Ovary (tissue), 10 donors: ENCODE measurements at places on chromosomes 6 and 20.

- DNase-seq = no peak
Measured at GRCh38 chr6:143612186-143612585, 65.6 kb upstream of the PHACTR2 start.

GRCh38 chr20:21229163-21229562, 74.0 kb upstream of the XRN2 start:
- no peak for DNase-seq

GRCh38 chr6:54525731-54526130, 217.5 kb downstream of the TINAG start:
- no peak for DNase-seq

DNA sequence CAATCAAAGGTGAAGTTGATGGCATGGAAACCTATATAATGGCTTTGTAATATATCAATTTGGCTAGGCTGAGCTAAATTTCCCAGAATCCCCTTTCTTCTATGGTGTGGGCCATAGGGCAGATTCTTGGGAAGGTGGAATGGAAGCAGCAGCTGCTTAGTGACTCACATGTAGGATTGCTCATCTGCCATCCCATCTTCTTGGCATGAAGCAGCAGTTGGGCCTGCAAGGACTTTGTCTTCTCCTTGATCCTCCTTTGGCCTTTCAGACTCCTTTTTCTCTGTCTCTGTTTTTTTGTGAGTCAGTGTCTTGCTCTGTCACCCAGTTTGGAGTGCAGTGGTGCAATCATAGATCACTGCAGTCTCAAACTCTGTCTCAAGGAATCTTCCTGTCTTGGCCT, 52.6 kb upstream of the CEP162 start:
- DNase-seq = no peak

DNA sequence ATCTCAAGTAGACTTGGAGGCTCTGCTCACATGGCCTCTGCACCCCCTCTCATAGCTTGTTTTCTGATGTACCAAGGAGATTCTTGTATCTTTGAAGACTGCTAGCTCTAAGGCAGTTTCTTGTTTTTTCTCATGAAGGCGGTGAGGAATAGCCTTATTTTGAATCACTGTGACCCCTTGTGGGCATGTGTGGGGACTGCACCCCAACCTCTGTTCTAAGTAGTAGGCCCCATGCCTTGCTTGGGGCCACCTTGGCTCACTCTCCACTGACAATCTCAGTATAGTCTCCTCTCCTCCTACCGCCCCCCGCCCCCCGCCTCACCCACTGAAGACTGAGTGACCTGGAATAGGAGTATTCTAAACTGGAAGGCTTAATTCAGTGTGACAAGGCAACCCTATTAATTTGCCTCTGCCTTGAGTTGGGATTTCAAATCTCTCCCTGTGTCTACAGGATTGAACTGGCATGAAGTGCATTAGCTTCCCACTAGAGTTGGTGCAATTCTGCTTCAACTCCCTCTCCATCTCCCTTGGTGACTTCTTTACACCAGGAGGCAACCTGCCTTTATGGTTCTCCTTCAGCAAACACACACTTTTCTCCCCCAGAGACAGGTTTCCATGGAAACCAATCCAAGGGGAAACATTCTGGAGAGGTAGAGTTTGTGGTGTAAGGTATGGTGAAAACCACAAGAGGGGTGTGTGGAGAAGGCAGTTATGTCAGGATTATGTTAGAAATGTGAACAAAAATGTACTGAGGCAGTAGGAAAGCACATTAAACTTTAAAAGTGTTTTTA, 75.4 kb upstream of the ECI2 start:
- peak; percentile 64 for DNase-seq

DNA sequence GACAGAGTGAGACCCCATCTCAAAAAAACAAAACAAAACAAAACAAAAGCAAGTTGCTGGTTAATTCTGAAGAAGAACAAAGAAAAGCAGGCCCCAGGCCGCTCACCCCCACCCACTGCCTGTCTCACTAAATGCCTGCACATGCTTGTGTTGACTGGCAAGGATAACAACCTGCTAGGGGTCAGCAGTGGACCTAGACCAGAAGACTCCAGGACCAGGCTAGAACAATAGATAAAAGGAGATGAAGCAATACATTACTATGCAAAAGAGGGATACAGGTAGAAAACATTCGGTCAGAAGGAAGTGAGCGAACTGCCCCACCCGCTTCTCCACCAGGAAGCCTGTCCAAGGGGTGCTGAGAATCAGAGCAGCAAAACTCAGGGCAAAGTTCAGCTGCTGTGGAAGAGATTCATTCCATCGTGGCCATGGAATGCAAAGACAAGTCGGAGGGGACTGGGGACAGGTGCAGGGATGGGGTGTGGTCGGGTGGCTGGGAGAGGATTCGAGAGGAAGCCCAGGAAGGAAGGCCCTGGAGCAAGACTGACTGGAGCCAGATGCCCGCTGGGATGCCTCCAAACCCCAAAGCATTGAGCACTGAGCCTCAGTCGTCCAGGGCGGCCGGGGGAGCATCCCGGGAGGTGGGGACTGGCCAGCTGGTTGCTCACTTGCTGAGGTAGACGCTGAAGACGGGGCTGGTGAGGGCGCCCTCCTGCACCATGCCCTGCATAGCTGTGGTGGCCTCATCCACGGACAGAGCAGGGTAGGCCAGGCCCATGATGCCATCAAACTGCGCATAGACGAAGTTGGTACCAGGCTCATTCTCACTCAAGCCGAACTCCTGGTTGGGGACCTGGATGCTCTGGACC, 5.3 kb downstream of the PGC start:
- DNase-seq = no peak

DNA sequence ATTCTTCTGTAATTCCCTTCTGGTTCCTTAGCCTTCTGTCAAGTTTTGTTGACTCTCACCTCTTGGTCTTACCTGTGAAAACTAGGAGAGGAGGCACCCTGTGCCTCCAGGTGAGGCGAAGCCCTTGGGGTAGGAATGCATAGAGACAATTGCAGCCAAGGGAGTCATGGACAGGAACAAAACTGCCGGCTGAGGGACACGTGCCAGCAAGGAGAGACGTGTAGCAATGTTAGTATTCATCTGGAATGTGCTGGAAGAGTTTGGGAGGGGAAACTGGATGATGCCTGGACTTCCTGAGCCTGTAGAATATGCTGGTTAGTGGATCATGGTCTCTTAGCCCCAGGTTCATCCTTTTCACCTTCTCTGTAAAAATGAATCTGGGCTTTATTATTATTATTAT, 3.9 kb upstream of the TIAM2 start:
- no peak for DNase-seq

- DNase-seq = no peak
Measured at GRCh38 chr20:2624190-2624589, 28.2 kb upstream of the NOP56 start.

- peak; percentile 70 for DNase-seq
Measured at GRCh38 chr6:135901774-135902524, 50.4 kb downstream of the PDE7B start.

GRCh38 chr6:118913161-118913560, 19.2 kb downstream of the ASF1A start:
- DNase-seq = no peak

DNA sequence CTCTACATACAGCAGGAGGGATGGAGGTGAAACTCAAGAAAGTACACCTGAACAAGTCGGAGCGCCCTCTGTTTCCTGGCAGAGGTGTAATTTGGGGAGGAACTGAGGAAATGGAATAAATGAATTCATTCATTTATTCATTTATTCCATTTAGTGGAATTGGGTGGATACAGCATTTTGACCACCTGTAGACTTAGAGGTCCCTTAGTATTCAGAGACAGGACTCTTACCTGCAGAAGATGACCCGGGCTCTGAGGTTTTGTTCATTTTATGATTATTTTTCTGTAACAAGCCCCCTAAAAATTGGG, 9.1 kb downstream of the TRIM31 start:
- no peak for DNase-seq

- no peak for DNase-seq
Measured at GRCh38 chr6:167499161-167499660, 174.3 kb downstream of the TTLL2 start.

DNA sequence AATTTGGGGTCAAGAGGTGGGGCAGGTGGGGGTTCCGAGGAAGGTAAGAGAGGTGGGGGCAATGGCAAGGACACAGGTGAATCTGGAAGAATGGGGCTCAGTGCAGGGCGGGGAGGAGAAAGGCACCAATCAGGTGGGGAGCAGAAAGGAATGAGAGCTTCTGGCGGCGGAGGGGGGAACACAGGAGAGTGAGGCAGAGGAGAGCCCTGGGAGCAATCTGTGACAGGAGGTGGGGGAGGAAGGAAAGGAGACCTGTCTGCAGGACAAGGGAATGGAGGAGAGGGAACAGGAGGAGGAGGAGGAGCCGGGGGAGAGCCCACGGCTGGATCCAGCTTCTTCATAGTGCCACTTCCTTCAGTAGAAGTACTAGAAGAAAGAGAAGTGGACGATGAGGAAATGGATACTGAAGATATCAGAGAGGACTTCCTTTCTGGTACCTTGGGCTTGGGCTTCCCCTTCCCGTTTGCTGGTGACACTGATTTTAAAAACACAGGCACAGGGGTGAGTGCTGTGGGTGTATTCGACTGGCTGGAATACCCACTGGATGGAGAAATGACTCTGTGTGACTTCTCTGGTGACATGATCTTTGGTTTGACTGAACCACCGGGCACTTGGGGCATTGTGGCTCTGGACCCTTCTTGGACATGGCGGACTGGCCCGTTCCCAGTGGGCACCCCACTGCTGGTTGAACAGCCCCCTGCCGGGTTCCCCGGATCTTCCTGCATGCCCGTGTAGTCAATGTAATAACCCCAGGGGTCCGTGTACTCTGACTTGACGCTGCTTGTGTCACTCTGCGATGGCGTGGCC, 27.4 kb downstream of the HEBP2 start:
- no peak for DNase-seq

DNA sequence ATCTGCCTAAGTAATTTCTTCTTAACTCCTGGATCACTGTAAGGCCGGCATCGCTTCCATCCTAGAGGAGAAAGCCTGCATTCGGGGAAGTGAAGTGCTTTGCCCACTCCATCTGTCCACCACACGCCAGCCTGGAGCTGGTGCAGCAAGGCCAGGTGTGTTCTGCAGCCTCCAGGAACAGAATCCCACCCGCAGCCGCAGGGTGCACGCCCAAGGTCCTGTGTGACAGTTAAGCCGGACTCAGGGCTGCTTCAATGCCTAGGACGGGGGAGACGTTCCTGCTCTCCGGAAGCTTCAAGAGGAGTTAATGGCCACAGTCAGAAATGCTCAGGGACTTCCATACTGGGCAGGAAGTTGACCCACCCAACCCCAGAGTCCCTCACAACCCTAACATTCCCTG, 86.1 kb upstream of the QKI start:
- DNase-seq = no peak

- DNase-seq = no peak
Measured at GRCh38 chr6:149077208-149077607, 240.3 kb upstream of the TAB2 start.

GRCh38 chr6:98769546-98769945, 64.8 kb upstream of the POU3F2 start:
- no peak for DNase-seq

DNA sequence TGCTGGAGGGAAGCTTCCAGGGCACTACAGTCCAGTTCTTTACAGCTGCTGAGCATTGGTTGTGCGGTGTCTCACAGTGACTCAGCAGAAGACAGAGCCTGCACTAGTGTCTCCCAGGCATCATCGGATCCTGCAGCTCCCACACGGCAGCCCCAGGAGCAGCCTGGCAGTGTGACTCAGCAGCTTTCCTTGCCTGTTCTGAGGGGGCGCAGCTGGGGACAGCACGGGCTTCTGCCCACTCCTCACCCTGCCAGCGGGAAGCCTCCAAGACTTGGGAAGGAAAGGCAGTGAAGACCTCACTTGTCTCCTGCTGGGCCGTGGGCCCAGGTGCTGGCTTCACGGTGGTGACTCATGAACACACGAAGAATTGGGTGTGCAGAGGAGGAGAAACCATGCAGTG, 165.4 kb downstream of the SYNDIG1 start:
- no peak for DNase-seq

GRCh38 chr6:155313602-155314091, 637 bp downstream of the TFB1M start:
- no peak for DNase-seq

DNA sequence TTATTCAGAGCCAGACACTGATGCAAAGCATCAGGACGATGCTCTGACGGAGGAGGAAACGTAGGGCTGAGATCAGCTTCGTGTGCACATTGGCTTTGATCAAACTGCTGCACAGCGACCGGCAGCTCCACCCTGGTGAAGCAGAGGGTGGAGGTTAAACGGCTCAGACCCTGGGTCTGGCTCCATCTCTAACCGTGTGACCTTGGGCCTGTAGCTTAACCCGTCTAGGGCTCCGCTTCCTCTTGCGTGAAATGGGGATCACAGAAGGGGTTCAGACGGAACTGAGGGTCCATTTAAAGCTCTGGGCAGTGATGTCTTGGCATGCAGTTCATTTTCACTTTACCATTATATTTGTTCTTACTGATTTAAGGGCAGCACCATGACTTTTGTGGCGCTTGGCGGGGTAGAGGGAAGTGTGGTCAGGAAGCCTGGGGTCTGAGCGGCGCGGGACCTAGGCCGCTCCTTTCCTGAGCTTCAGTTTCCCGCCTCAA, 644 bp downstream of the RBL1 start:
- no peak for DNase-seq

DNA sequence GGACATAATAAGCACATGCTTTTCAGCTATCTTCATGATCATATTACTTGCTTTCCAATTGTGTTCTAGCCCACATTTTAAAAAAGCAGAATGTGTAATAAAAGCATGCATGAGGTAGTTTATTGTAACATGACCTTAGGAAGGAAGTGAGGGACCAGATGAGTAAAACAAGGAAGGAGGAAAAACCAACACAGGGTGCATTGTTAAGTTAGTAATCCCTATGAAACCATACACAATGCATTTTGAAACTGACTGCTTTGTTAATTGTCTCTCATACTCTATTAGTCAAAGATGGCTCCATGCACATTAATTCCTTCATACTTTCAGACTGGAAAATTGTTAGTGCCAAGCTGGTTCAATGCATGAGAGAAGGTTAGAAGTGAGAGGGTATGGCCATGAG, 37.7 kb upstream of the CENPW start:
- DNase-seq = no peak

DNA sequence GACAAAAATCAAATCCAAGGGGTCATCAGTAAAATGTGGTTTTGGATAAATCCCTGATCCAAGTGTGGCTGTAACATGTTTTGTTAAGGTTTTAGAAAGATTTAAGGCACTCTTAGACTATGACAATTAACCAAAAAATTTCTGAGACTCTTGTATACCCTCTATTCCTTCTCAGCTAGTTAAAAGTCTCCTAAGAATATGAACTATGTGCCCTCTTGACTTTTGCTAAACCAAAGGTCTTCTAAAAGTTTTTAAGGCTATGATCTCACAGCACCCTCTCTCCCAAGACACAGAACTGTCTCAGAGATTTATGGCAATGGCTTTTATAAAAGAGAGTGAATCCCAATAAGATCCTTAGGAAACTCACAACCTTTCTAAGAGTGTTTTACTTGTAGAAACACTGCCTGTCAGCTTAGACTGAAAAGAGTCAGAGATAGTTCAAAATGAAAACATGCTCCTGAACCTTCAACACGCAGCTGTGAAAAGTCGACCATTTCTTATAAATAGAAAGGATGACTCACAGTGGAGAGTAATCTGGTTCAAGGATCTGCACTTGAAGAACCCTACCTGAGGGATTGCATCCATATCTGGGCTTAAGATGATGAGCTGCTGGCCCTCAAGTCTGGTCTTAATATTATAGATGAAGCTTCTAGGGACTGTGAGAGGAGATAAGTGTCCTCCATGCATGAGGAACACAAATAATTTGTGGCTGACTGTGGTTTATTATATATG, 388.4 kb upstream of the GJE1 start:
- no peak for DNase-seq

GRCh38 chr6:19929312-19929711, 92.1 kb downstream of the ID4 start:
- DNase-seq = no peak
